ENCODE measurements at places on chromosomes 5 and 9.

DNA sequence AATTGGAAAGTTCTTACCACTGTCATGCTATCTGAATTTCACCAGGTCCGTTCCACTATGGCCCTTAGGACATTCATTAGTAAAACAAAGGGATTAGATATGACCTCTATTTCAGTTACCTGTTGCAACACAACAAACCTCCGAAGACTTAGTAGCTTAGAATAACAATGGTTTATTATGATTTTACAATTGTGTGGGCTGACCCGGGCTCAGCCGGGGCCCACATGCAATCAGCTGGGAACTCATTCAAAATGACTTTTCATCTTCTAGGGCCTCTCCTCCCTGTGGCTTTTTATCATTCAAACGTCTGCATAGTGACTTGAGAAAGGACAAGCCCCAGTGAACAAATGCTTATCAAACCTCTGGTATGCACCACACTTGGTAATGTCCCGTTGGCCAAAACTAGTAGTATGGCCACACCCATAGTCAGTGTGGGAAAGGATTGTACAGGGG, 2.3 kb upstream of the FBXW11 start:
- no peak for DNase-seq

DNA sequence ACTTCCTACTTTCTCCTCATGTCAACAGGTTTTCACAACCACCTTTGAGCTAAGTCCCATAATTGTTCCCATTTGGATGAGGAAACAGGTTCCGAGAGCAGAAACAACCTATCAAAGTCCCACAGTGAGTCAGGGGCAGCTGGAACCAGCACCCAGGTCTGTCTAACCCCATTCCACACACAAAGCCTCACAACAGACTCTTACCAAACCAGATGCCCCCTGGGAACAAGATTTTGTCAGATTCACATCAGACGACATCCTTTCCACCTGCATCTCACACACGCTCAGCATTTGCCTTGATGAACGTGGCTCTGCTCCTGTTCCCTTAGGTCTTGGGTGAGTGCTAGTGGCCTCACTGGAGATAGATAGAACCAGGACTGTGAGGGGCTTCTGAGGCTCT, 17.0 kb downstream of the SWI5 start:
- no peak for DNase-seq

DNA sequence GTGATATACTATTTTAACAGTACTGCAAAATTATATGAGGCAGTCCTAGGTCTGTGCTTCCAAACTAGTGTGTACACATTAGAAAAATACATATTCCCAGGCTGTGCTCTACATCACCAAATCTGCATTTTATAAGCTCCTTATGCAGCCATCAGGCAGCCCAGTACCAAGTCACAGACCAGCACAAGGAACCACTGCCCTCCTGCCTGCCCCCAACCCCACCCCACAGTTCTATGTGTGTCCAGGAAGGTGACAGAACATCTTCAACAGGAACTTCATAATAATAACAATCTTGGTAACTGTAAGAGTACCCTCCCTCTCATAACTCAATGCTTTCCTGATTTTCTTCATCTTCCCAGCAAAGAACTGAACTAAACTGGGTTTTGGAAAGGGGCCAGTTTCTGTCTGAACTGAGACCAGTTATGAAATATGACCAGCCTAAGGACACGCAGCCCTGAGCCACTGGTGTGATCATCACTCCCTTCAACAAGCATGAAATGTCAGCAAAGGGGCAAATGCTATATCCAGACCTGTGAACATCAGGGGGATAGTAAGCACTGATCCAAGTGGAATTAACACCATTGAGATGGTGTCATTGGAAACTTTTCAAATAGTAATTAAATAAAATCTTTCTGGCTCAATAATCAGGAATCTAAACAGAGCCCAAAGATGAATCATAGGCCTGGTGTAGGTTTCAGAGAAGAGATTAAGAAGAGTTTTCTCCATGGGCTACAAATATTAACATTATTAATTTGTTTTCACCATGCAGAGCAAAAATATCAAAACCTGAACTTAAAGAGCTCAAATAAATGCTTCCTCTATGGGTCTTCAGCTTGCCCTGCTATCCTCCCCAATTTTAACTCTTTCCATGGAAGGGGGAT, 82.1 kb downstream of the DPYSL3 start:
- DNase-seq, result no peak

GRCh38 chr5:115656404-115656803, 30.6 kb upstream of the TMED7 start:
- no peak for DNase-seq

GRCh38 chr5:176738637-176739250, 71.6 kb upstream of the UNC5A start:
- DNase-seq, result no peak

DNA sequence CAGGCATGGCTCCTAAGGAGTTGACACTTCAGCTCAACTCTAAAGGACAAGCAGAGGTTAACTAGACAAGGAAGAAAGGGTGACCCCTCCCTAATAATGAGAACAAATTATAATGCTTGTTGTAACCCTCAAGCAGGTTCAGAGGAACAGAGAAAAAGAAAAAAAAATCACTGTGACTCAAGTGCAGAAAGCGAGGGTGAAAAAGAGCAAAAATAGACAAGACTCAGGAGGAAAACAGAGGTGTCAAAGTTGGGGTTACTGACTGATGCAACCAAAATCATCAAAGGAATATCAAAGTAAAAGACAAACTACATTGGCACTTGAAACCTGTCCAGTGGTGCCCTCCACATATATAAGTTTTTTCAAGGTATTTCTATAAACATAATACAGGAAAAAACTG, 28.4 kb downstream of the FBXW11 start:
- DNase-seq, result no peak

DNA sequence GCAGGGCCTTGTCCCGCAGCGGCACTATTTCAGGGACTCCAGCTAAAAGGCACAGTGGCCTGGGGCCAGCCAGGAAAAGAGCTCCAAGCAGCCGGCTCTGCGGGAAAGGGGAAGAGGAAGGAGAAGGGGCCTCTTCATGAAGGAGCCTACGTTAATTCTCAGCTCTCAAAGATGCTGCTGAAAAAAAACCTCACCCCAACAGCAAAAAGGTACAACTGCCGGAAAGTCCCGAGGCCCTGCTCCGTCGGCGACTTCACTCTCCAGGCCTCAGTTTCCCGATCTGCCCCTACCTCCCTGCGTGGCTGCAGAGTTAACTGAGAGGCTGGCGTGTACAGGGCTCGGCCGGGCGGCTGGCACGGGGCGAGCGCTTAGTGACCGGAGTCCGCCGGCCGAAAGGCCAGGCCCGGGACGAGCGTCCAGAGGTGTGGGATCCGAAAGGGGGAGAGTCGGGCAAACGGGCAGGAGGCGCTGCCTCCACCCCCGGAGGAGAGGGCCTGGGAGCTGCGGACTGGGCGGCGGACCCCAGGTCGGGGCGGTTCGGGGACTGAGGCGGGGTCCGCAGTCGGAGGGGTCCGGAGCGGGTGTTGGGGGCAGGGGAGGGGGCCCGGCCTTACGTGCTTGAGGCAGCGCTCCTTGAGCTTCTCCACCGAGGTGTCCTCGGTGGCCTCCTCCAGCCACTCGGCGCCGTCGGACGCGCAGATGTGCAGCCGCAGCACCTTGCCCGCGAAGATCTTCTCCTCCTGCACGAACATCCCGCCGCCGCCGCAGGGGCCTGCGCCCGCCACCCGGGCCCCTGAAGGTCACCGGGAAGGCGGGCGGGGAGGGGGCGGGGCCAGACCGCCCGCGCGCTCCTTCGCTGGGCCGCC, 529 bp downstream of the UBAC1 start:
- DNase-seq, result peak; percentile 28

- DNase-seq, result no peak
These were observed 37.1 kb upstream of the RARS1 start for GRCh38 chr5:168449166-168449565.

DNA sequence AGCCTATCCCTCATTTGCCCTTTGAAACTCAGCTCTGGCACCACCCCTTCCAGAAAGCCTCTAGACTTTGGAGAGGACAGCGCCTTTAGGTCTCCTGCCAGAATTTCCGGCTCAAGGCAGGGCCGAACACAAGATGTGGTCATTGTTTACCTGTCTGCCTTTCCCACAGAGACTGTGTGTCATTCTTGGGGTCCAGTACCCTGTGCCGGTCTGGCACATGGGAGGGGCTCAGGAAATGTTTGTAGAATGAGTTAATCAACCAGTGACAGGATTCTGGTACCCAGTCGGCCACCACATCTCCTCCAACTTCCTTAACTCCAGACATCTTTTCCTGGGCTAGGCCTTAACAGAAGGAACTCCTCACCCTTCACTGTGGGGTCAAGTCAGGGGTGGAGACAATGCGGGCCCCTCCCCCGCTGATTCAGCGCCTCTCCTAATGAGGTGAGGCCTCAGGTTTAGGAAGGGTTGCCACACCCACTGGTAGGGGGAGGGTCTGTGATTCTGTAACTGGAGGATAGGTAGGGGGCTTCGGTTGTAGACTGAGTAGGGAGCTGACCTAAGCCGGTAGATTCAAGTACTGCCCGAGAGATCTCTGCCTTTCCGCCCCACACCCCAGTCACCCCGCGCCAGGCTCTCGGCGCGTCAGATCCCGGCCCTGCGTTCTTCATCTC, 29.3 kb downstream of the PCDH1 start:
- peak; percentile 67 for DNase-seq

- no peak for DNase-seq
These were observed 1.9 kb downstream of the B4GALT7 start for GRCh38 chr5:177601577-177602457.

All from NCI-H146 (cell line).